ENCODE measurements at places on chromosomes 11 and 22.

GRCh38 chr11:73157101-73158010 is 15.2 kb upstream of the FCHSD2 start:
- no peak for DNase-seq

- DNase-seq, result no peak
Observed at GRCh38 chr22:23380230-23380573, 199.9 kb downstream of the IGLL1 start.

- DNase-seq, result no peak
Observed at GRCh38 chr22:22865311-22866072, 22.1 kb upstream of the IGLL5 start.

- DNase-seq, result no peak
Observed at GRCh38 chr22:26225207-26225606, 55.9 kb downstream of the SEZ6L start.

GRCh38 chr11:64266339-64266738 is 15.0 kb downstream of the PLCB3 start:
- no peak for DNase-seq

DNA sequence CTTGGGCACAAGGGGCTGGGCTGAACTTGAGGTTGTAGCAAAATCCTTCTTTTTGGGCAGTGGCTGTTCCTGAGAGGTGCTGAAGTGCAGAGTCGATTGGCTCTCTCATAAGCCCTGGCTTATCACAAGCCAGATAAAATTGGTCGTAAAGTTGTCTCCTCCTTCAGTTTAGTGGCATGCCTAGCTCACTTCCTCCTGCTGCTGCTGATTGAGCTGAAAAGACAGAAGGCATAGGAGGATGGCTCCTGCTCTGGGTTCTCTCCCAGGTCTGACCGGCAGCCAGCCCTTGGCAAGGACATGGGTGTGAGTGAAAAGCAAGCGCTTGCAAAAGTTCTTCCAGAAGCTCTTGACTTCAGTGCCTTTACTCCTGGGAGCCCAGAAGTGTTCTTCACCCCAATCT is 83.9 kb downstream of the LDLRAD3 start:
- DNase-seq, result no peak

DNA sequence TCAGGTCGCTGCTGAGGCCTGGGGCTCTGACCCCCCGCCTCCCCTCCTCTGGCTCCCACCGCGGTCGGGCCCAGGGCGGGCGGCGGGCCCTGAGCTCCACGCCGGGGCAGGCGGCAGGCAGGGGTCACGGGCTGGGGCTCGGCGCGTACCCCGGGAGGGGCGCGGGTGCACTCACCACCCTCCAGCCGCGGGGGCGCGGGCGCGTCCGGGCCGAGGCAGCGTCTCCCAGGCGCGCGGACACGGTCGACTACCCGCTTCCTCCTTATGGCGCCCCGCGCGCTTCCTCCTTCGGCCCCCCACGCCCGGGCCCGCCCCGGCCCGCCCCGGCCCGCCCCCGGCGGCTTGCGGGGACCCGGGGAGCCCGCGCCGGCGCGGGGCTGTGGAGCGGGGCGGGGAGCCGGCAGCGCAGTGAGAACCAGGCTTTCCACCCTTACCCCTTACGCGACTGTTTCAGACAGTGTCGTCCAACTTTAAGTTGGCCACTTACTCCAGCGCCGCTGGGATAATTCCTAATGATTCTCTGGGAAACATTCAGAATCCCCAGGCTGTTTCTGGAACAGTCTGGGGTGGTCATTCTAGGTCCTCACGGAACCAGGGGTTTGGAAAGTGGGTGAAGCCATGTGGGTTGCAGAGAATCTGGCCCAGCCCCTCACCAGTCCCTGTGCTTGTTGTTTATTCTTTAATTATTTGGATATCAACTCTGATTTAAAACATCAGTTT is at the start of gene BID:
BID (minus strand) TSS at position 264 of the 720 bp plus-strand sequence. CDS start 24,353 bp downstream, outside the sequence.
- peak; percentile 35 for DNase-seq

- DNase-seq, result no peak
Observed at GRCh38 chr22:47406180-47406834, 643.9 kb downstream of the TBC1D22A start.

DNA sequence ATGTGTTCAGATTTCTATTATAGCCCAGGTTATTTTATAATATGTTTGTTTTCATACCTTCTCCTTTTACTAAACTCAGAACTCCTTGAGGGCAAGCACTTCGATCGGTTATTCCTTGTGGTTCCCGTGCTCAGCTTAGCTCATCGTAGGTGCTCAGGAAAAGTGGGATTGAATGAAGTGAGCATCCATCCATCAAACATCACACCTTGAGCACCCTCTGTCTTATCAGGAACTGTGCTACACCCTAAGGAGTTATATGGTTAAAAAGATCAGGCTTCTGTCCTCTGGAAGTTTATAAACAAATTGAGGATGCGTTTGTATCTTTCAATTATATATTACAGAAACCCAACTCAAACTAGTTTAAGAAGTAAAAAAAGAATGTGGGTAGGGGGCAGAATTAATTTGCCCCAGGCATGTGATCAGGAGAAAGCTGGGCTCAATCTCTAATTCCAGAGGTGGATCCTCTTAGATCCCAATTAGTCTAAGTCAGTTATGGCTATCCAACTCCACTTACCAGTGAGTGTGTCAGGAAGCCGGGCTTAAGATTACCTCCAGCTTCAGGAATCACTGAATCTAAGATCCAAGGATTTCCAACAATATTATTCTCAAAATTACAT is 59.9 kb upstream of the RRAS2 start:
- DNase-seq, result no peak

- no peak for DNase-seq
Observed at GRCh38 chr11:110490886-110491285, 61.1 kb downstream of the FDX1 start.

DNA sequence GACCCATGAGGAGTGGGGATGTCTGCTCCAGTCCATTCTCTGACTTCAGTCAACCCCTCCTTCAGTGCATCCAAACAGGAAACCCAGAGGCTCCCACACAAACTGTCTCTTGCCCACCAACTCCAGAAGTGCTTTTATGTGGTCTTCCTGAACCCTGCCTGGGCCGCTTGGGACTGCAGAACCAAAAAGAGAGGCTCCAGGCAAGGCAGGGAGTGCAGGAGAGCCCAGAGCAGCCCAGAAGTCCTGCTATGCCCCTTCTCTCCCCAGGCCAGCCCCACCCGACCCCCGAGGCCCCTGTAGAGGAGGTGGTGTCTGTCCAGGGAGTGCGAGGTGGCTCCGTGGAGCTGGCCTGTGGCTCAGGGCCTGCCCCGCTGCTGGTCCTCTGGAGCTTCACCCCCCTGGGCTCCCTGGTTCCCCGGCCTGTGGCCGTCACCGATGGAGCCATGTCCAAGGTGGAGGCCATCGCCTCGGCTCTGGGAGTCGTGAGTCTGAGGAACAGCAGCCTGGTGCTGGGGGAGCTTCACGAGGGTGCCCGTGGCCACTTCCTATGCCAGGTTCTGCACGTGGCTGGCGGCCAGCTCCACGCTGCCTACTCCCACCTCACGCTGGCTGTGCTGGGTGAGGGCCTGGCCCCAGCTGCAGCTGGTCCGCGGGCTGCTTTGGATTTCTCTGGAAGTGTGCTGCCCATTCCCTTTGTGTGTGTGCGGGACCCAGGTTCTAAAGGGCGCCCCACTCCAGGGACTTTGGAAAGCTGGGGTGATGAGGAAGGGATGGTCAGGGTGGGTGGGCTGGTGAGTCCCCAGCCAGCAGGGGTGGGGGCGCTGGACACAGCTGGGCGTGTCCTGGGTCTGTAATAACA is 1.8 kb downstream of the VSIG10L2 start:
- DNase-seq, result no peak

GRCh38 chr11:102402548-102402947 is 50.0 kb downstream of the TMEM123 start:
- no peak for DNase-seq

- DNase-seq, result no peak
Observed at GRCh38 chr22:49449377-49449776, 378.3 kb downstream of the BRD1 start.

DNA sequence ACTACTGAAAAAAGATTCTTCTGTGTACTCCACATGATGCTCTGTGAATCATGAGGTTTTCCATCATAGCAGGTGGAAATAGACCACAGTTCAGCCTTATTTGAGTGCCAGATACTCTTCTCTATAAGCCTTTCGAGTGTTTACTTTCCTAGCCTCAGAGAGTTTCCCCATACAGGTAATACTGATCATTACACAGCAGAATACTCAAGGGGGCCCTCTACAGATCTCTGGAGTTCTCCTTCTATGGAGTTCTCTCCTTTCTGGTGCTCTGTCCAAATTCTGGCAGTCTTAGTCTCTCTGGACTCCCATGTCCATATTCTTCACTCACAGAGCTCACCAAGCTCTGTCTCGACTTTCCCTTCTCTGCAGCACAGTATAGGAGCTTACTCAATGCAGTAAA is 175.7 kb upstream of the CARD18 start:
- DNase-seq, result no peak

- no peak for DNase-seq
Observed at GRCh38 chr11:68142441-68143309, 21.5 kb upstream of the CHKA start.

- DNase-seq, result no peak
Observed at GRCh38 chr11:134276396-134277182, 410 bp downstream of the GLB1L3 start.

- DNase-seq, result no peak
Observed at GRCh38 chr22:40757071-40757470, 62.1 kb downstream of the SLC25A17 start.

DNA sequence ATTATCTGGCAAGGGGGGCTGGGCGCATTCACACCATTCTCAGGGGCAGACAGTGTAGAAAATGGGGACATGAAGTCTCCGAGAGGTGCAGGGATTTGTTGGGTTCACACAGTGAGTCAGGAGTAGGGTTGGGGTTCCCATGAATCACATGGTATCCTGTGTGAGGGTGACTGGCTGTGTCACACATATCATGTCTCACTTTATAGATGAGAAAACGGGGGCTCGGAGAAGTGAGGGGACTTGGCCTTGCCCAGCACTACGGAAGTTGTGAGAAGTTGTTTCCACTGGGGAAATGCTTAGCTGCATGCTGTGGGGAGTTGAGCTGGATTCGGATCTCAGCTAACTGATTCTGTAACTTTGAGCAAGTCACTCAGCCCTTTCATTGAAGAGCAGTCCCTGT is 4.2 kb downstream of the GAL3ST3 start:
- peak; percentile 27 for DNase-seq

DNA sequence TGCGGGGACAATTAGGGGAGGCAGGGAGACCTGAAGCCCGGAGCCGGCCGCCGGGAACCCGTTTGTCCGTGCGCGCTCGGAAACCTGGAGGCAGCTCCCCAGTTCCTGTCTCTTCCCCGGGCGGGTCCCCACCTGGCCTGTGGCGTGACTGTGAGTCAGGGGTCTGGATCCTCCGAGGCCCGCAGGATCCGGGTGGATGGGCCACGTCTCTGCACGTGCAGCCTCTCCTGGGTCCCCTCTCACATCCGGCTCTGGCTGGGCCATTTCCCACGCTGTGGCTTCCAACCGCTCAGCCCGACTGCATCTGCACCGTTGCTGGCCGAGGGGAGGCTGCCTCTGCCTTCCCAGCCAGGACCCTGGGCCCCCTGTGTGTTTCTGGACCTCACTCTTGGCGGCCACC is 14.8 kb upstream of the H19 start:
- no peak for DNase-seq

GRCh38 chr11:32030875-32031503 is 59.9 kb upstream of the RCN1 start:
- no peak for DNase-seq

DNA sequence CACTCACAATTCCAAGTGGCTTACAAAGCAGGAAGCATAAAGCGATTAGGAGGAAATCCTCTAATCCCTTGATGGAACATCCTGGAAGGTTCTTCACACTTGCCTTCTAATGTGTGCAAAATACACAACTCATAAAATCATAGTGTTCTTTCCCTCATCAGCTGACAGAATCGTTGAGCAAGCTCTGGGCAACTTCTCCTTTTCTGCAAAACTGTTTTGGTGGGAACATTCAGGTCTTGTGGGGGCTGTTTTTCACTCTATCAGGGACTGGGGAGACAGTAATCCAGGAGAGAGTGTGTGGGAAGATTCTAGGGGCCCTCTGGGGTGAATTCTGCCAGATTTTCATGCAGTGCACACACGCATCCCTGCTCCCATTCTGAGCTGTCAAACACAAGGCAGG is 53.2 kb downstream of the IRAG1 start:
- no peak for DNase-seq

- no peak for DNase-seq
Observed at GRCh38 chr22:25360891-25361645, 141.6 kb downstream of the CRYBB2 start.

DNA sequence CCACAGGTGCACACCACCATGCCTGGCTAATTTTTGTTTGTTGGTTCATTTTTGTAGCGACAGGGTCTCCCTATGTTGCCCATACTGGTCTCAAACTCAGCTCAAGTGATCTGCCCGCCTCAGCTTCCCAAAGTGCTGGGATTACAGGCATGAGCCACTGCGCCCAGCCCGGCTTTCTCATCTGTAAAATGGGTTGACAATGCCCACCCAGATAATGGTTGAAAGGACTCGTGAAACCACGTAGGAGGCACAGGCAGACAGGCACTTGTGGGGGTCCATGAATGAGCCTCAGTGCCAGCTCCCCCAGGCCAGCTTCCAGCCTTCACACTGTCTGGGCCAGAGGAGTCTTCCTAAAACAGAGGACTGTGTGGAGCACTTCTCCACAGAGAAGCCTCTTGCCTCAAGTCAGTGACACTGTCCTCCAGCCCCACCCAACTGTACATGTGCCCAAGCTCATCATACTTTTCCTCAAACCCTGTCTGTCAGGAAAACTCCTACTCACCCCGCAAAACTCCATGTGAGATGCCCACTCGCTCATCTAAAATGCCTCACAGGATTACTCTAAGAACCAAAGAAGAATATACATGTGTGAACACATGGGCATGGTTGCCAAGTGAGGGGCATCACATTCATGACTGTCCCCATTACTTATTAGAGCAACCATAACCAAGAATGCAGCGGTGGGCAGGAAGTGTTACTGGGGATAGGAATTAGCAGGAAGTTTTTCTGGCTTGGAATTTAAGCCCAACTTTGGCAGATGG is 32.1 kb upstream of the WNT7B start:
- DNase-seq, result no peak

DNA sequence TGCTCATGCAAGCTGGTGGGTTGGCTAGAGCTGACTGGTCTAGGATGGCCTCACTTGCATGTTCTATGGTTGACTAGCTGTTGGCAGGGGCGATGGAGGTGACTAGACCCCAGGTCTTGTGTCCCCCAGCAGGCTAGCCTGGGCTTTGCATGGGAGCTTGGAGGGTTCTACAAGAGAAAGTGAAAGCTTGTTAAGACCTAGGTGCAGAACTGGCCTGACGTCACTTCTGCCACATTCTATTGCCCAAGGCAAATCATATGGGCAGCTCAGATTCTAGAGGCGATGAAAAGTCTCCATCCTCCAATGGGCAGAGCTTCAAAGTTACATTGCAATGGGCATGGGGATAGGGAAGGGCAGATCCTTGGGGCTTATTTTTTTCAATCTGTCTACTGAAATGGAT is 170.9 kb downstream of the MIAT start:
- DNase-seq, result no peak

DNA sequence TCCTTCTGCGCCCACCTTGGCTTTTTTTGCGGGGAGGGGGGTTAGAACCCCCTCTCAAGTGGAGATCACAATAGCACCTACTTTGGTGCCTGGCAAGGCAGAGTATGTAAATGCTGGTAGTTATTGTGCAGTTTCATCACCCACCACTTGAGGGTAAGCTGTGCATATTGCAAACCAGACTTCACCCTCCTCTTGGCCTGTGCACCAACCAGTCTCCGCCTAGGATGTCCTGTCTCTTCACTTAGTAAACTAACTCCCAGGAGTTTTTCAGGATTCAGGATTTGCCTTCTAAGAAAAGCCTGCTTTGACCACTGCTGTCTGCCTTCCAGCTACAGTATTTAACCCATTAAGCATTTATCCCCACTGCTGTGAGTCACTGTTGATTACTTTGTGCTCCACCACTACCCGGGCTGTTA is 2.0 kb upstream of the UBXN1 start:
- no peak for DNase-seq
